HCEC 1CT (cell line): ENCODE measurements at places on chromosomes 12 and 14.

DNA sequence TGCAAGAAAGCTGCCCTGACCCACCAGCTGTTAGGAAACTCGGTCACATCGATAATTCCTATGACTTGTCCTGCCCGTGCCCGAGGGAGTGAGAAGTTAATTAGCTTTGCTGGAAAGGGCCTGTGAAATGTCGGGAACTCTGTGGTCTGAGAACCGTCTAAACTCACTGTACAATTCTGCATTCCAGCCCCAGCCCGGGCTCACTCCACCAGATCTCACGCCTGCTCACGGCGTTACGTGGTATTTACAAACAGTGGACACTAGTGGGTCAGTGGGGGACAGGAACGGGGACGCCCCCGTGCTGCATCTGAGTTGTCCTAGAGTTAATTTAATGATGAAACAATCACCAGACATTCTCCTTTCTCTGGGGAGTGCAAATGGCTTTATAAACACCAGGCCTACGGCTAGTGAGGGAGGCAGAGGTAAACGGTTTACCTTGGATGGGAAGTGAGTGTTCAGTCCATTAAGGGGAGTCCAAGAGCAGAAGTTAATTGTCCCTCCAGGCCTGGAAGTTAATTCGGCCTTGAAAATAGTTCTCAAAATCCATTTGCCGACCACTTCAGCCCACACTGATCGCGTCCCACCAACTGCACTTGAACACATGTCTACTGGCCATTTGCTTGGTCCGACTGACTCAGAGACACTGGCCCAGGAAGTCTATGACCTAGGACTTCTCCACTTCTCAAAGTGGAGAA is 93.5 kb upstream of the MED13L start:
- DNase-seq = no peak

DNA sequence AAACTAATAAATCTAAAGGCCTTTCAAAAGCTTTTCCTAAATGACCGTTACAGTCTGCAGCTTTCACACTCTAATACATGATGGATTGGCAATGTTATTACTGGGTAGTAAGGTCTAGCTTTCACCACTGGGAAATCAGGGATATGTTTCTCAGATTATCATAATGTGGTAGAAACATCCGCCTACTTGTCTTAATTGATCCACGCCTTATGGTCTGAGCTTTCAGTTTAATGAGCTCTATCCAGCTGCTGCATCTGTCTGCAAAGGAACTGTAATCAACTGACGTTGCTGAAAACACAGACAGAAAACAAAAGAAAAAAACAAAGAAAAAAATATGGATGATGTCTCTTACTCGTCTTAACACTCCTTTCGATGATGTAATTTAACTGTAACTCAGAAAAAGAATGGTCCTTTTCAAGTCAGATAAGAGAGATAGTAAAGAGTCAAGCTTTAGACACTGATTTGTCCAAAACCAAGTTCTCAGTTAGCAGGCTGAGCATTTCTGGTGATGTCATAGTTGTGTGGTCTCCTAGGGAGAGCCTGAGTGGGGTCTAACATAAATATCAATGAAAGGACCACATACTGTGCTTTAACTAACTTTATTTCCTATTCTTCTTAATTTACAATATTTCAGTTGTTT is 85.9 kb downstream of the C2CD5 start:
- DNase-seq = no peak

DNA sequence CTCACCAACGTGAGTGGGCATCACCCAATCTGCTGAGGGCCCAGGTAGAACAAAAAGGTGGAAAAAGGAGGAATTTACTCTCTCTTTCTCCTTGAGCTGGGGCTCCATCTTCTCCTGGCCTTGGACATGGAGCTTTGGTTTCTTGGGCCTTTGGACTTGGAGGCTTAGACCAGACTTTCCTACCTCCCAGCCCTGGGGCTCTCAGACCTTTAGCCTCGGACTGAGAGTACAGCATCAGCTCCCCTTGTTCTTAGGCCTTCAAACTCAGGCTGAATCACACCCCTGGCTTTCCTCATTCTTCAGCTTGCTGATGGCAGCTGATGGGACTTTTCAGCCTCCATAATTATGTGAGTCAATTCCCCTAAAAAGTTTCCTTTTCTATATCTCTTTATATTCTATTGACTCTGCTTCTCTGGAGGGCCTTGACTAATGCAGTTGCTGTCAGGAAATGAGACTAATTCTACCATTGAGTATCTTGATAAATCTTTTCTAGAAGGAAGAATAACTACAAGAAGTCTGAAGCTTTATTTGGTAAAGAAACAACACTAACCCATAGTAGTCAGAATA is 15.9 kb upstream of the CLEC4E start:
- DNase-seq = no peak

DNA sequence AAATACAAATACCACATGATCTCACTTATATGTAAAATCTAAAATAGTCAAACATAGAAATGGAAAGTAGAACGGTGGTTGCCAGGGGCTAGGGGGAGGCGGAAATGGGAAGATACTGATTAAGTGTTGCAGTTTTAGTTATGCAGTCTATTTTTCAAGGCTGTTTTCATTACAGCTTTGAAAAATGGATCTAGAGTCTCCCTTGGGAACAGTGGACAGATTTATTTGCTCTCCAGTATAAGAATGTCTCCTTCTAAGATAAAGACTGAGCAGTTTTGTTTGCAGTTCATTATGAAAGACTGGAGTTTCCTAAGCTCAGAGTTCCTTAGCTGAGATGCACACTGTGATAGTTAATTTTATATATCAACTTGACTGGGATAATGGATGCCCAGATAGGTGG is 202.5 kb downstream of the KLHL28 start:
- no peak for DNase-seq

DNA sequence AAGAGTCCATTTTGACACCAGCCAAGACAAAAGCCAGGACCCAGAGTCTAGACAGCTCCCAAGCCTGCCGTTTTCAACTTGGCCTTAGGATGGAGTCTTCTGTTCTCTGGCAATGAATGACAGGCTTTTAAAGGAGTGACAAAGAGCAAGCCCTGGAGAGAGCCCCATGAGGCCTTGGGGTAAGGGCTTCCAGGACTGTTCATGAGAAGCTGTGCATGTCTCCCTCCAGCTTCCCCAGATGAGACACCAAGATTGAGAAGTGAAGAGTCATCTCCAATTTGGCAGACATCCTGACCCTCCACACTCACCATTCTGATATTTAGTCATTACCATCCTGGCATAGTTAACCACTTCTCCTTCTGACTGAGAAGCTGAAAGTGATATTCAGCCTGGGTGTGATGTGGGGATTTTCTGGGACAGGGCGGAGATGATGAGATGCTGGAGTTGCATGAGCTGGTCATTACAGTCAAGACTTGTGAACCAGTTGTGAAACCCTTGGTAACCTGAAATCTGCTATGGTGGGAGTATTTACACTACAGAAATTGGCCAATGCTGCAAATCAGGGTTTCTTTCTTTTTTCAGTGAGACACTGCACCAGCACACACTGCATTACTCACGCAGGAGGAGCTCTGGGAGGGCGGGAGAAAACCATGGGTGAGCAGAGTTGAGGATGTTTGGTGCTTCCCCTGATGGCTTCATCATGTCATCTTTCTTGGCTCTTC is 77.8 kb downstream of the VCPKMT start:
- DNase-seq = peak; percentile 95

DNA sequence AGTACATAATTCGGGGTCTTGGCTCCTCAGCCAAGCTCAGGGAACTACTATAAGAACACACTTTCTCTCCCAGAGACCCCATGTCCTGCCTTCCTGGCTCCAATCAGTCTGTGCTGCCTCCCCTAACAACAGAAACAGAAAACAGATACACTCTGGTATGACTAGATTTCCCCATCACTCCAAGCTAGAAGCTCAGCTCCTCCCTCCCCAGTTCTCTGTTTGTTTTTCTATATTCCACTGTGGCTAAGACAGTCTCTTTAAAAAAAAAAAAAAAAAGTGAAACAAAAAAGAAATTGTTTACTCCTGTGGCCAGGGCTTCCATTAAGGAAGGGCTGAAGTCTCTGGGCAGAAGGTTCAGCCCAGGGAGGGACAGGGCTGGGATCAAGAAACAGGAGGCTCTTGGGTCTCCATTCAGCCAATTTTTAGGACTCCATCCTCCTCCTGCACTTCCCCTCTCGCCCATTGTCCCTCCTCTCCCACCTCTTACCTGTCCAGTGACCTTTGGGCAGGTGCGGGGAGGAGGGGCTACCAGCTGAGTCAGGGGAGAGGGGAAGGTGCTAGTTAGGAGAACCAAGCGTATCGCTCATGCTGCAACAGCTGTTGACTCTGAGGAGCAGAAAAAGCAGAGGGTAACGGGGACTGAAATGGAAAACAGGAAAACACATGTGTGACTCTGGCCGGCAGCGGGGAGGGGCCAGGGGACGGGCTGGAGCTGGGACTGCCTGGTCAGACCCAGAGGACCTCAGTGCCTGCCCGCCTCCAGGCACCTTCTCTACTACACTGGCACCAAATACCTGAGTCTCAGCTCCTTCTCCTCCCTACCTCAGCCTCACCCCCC is 4.1 kb upstream of the SLC7A7 start:
- no peak for DNase-seq

DNA sequence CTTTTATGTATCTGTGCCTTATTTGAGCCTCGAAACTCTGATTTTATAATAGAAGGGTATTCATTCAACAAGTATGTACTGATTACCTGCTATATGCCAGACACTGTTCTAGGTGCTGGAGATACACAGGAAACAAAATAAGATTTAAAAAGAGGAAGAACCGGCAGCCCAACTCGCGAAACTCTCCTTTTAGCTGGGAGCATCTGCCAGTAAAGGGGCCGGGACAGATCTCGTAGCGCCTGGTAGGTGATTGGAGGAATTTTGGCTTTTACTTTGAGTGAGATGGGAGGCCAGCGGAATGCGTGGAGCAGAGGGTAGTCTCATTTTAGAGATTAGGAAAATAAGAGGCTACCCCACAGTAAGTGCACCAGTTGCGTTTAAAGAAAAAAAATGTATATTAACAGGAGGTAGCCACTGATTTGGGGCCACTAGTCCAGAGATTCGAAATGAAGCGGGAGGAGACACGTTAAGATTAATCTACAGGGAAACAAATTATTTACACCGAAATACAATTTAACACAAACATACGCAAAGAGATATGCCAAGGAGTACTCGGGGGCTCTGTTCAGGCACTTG is 520 bp upstream of the MON2 start:
- peak; percentile 43 for DNase-seq

- DNase-seq = no peak
Measured at GRCh38 chr14:22202313-22202712, 386.7 kb downstream of the DAD1 start.

GRCh38 chr12:124778411-124778810 is 85.3 kb downstream of the SCARB1 start:
- no peak for DNase-seq

- peak; percentile 52 for DNase-seq
Measured at GRCh38 chr12:71686658-71687025, 760 bp downstream of the TMEM19 start.

- DNase-seq = no peak
Measured at GRCh38 chr12:89497467-89497866, 27.1 kb downstream of the GALNT4 start.

DNA sequence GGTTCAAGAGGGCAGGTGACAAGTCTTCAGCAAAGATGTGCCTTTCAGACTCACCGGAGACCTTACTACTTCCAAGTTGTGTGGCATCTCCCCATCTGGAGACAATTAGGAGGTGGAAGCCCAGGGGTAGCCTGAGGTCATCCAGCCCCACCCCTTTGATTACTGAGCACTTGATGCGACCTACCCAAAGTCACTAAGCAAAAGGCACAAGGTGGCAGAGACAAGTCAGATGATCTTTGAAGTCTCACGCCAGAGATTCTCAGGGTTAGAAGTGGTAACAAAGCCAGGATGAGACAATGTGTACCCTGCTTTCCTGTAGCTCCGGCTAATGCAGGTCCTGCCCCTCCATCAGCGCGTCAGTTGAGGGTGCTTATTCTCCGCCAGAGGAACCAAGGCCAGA is 1.4 kb upstream of the FOXN3 start:
- DNase-seq = no peak
